Smooth muscle cell of the umbilical artery (primary cell): ENCODE measurements at places on chromosomes 2 and 18. TPM values are rescaled to one million over a fixed set of nuclear protein-coding genes. Genes with fewer than 3 reads are reported as not detected.

Gene LHCGR
- under 0.01 TPM in 1 of 2 replicates, not detected in the other for total RNA-seq

Gene SLC8A1
- 49.0 and 125 TPM in 2 replicates for total RNA-seq

Gene PLEK
- total RNA-seq = under 0.01 TPM in 1 of 2 replicates, not detected in the other

Gene RAB12
- total RNA-seq = 58.2 TPM in 2 replicates

Gene OTOS
- total RNA-seq = not detected in 2 replicates

Gene ARL5A
- total RNA-seq = 74.2 and 123 TPM in 2 replicates

Gene NPPC
- total RNA-seq = not detected in 2 replicates

Gene UGT1A10
- not detected in 2 replicates for total RNA-seq

Gene KCNG2
- total RNA-seq = not detected in 2 replicates

Gene FRZB
- total RNA-seq = under 0.01 and 0.23 TPM in 2 replicates

Gene FOXD4L1
- 0.05 and 0.30 TPM in 2 replicates for total RNA-seq

Gene SIX3
- total RNA-seq = not detected in 2 replicates

Gene CDK5R2
- 0.05 TPM in 1 of 2 replicates, not detected in the other for total RNA-seq

Gene LAPTM4A
- 97.3 and 161 TPM in 2 replicates for total RNA-seq

Gene TUBB8B
- total RNA-seq = not detected in 2 replicates

Gene GRB14
- total RNA-seq = 0.30 and 1.7 TPM in 2 replicates

Gene FBXO48
- total RNA-seq = 0.30 and 0.37 TPM in 2 replicates

Gene CDKL4
- 0.78 and 3.3 TPM in 2 replicates for total RNA-seq

Gene ST3GAL5
- total RNA-seq = 12.8 and 14.9 TPM in 2 replicates

Gene NCL
- total RNA-seq = 124 and 330 TPM in 2 replicates

Gene OTX1
- not detected in 2 replicates for total RNA-seq
